ENCODE measurements at places on chromosomes 7 and 10. TPM values are rescaled to one million over a fixed set of nuclear protein-coding genes. Genes with fewer than 3 reads are reported as not detected.

DNA sequence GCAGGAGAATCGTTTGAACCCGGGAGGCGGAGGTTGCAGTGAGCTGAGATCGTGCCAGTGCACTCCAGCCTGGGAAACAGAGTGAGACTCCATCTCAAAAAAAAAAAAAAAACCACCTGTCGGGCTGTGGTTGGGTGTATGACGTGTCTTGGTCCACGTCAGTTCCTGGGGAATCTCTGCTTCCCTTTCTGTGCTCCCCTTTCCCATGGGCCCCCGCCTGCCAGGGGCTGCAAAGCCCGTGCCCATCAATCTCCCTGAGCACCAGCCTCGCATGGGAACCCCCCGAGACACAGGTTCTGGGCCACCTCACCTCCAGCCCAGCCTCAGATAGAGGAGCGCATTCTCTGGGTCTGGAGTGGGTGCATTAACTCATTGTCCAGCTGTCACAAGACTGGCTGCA lies 2.3 kb upstream of the SH2B2 start:
- DNase-seq = peak; percentile 52
- peaks cover 6% of the 10 kb centered on the region for H3K27me3 ChIP-seq
- H3K4me1 ChIP-seq = peaks cover 29% of the 10 kb centered on the region
- H3K36me3 ChIP-seq = no peaks in the 10 kb centered on the region

GRCh38 chr10:18414061-18414460 lies 237.3 kb downstream of the NSUN6 start:
- H3K27ac ChIP-seq = no peak overlapping the region

PGAM2 gene
- 0.26 TPM for total RNA-seq

RARRES2 gene
- total RNA-seq = not detected

PPP1R3C gene
- total RNA-seq = 0.07 TPM

All from activated CD4-positive, alpha-beta memory T cell treated with anti-CD3 and anti-CD28 coated beads for 36 hours (primary cell).